ENCODE measurements at places on chromosomes 4 and X. TPM values are rescaled to one million over a fixed set of nuclear protein-coding genes. Genes with fewer than 3 reads are reported as not detected.

The CENPE gene
- 63.6 TPM for total RNA-seq

The AR gene
- 0.07 TPM for total RNA-seq

The GLRA3 gene
- not detected for total RNA-seq

The CNGA1 gene
- total RNA-seq = 0.32 TPM

The BMP3 gene
- not detected for total RNA-seq

GRCh38 chr4:112951362-112952312 lies 97.8 kb upstream of the ANK2 start:
- DNase-seq = no peak

GRCh38 chr4:139902321-139903320 lies 237.0 kb downstream of the MGST2 start:
- no peak for DNase-seq

- no peak for DNase-seq
Measured at GRCh38 chr4:140004549-140004895, 149.5 kb downstream of the MAML3 start.

- DNase-seq = no peak
Measured at GRCh38 chrX:47628982-47629381, 748 bp downstream of the CFP start.

DNA sequence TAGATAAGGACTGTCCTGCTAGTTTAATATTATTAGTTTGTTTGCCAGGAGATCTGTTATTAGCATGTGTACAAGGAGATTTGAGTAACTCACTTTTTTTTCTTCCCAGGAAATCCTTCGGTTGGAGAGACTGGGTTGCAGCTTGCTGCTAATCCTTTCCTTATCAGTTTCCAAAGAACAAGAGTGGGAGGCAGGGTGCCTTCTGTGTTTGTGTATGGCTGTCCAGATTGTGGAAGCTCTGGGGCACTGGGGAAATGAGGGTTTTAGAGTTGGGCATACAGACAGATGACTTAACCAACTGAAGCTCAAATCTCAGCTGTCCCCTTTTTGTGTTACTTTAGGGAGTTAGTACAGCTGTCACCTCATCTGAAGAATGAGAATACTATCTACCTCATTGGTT lies 12.6 kb upstream of the SUPT20HL1 start:
- DNase-seq = no peak

DNA sequence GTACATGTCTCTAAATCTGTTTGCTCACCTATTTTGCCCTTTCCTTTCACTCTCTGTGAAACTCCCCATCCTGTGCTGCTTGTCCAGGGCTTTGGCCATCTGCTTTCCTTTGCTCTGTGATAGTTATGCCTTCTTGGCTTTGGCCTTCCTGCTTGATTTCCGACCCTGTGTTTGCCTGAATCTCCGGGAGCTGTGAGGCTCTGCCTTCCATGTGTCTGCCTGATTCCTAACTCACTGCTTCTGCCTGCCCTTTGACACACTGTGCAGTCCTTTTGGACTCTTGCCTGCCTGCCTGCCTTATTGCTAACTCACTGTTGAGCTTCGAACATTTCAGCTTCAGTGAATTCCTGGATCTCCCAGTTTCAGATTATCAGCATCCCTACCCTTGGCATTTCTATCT lies 143.1 kb downstream of the C4orf33 start:
- DNase-seq = no peak

DNA sequence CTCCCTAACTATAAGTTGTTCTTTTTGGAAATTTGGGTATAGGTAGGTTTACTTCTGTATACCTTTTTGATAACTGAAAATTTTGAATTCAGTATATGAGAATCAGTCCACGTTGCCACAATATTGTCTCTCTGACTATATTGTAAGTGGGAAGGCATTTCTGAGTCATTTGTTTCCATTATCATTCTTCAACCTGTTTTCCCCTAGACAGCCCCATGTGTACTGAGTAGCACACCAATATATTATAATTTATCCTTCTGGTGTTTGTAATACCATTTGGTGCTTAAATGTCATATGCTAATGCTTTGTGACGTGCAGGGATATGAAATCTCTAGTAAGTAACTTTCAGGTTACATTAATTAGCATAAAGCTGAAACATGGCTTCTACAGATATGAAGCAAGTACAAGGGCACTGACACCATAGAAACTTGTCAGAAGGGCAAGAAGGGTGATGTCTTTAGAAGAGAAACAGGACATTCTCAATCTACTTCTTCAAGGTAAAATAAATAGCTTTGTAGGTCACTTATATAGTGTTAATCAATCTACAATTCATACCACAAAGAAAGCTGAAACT lies 27.7 kb downstream of the PAK3 start:
- no peak for DNase-seq

DNA sequence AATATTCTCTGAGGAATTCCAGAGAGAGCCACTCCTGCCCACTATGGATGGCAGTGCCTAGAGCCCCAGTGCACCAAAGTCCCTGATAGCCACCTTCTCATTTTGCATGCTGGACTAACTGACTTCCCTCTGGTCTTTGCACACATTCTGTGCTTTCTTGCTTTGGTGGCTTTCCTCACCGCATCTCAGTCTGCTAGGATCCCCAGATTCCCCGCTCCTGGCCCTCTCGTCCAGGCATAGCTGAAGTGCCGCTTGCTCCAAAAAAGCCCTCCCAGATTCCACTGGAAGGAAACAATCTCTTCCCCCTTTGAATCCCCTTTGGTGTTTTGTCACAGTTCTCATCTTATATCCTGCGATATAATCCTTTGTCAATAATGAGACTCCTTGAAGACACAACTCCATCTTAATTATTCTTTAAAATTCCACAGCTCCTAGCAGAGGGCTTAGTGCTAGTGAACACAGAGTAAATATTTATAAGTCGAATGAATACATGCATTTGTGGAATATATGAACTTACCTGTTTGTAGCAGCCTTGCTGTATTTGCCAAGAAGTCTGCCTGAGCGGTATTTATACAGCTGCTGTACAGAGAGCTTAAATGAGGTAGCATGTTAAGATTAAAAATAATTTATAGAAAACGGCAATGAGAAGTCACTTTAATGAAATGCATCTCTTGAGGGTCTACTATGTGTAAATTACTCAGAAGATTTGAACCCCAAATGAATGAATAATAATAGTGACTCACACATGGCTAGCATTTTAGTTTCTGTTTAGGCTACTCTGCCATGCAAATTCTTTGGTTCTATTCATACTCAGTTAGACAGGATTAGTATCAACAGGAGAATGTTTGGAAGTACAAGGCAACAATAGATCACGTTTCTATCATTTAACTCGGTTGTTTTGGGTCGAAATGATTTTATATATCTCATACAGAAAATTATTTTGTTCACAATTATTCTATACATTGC lies 421.9 kb upstream of the TENM3 start:
- no peak for DNase-seq

Measured in activated T-cell treated with anti-CD3 and anti-CD28 coated beads, Interleukin-2, amount 50 U/mL, for 72 hours (primary cell).